Muscle of arm (tissue), 14 donors: ENCODE measurements at places on chromosomes 2 and 18. TPM values are rescaled to one million over a fixed set of nuclear protein-coding genes. Genes with fewer than 3 reads are reported as not detected.
A peak's percentile ranks its signal among the peaks of the same experiment; 100 is the strongest.

TMEM247 gene
- not detected for polyA plus RNA-seq

GRCh38 chr2:137411585-137411984 lies 552.7 kb upstream of the HNMT start:
- DNase-seq, result no peak

DNA sequence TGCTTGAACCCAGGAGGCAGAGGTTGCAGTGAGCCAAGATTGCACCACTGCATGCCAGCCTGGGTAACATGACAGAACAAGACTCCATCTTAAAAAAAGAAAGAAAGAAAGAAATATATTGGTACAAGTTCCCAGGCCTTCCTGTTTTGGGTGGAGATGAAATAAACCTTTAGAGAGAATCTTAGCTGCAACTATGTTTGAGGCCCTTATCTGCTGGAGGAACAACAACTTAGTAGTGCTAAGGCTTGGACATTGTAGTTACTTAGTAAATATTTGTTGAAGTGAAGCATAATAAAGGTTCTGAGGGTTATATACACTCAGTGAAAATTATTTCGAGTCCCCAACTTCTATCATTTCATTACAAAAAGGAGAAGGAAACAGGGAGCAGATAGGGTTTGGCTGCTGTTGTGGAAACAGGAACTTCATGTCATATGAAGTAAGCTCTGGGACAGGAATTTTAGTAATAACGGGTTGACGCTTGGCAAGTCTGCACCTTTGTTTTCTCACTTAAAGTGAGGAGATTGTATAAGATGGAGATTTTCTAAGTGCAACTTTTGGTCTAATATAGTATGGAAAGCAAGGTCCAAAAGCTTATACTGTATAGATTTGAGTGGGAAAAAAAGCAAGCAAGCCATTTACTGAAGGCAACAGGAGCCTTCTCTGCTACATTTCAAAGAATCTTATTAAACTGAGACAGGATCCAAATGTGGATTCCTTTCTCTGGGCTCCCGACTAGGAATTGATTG lies 40.0 kb upstream of the AGPS start:
- peak; percentile 61 for DNase-seq

DNA sequence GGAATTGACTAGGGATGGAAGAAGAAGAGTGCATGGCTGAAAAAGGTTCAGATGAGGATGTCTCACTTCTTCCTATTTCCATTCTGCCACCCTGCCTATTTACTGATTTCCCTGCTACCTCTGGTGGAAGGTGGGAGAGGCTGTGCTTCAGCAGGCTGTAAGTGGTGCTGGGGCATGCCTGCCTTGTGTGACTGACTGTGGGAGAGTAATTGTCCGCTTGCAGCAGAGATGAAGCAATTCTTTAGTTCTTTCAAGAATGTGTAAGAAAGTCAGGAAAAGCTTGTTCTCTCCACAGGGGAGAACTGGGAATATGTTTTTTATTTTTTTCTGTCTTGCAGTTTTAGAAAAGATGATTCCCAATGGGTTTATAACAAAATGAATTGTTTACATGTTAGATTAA lies 72.5 kb upstream of the NYAP2 start:
- DNase-seq, result no peak
